ENCODE measurements at places on chromosomes 1 and 21.
A peak's percentile ranks its signal among the peaks of the same experiment; 100 is the strongest.

- no peak for DNase-seq
Observed at GRCh38 chr21:31778546-31778945, 46.6 kb upstream of the SCAF4 start.

DNA sequence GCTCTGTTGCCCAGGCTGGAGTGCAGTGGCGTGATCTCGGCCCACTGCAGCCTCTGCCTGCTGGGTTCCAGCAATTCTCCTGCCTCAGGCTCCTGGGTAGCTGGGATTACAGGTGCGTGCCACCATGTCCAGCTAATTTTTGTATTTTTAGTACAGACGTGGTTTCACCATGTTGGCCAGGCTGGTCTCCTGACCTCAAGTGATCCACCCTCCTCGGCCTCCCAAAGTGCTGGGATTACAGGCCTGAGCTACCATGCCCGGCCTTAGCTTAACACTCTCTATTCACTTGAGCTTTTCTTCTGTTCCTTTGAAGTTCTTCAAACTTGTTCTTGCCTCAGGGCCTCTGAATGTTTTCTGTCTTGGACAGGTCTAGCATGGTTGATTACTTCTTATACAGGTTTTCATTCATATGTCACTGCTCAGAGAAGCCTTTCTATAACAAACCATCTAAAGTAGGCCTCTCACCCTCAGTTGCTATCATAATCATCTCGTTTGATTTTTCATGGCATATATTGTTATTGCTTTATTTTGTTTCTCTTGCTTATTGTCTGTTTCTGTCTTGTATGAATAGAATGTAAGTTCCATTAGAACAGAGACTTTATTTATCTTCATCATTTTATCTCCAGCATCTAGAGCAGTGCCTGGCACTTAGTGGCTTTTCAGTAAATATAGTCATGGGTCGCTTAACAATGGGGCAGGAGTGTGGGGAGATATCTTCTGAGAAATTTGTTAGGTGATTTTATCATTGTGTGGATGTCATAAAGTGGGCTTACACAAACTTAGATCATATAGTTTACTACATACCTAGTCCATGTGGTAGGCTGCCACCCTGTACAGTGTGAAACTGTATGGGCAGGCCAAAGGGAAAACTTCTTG lies 12.1 kb downstream of the OSBPL9 start:
- no peak for DNase-seq

DNA sequence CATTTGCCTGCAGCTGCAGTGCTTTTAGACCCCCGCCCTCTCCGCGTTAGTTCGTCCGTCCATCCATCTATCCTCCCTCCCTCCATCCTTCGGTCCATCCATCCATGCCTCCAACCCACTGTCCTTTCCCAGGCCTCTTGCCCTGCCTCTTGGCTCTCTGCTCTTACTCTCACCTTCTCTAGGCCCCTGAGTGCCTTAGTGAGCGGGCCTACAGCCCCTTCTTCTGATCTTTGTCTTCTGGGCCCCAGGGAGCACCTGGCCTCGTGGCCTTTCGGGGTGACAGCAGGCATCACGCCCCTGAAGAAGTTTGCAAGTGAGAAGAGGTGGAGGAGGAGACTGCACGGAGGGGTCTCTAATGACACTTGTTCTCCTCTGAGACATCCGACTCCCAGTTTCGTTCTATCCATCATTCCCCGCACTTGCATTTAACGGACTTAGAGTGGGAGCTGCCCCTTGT lies 842 bp downstream of the ATXN7L2 start:
- DNase-seq, result no peak

GRCh38 chr1:228687587-228687986 lies 47.7 kb upstream of the RHOU start:
- DNase-seq, result no peak

- DNase-seq, result no peak
Observed at GRCh38 chr21:33394260-33394659, 9.0 kb upstream of the IFNGR2 start.

DNA sequence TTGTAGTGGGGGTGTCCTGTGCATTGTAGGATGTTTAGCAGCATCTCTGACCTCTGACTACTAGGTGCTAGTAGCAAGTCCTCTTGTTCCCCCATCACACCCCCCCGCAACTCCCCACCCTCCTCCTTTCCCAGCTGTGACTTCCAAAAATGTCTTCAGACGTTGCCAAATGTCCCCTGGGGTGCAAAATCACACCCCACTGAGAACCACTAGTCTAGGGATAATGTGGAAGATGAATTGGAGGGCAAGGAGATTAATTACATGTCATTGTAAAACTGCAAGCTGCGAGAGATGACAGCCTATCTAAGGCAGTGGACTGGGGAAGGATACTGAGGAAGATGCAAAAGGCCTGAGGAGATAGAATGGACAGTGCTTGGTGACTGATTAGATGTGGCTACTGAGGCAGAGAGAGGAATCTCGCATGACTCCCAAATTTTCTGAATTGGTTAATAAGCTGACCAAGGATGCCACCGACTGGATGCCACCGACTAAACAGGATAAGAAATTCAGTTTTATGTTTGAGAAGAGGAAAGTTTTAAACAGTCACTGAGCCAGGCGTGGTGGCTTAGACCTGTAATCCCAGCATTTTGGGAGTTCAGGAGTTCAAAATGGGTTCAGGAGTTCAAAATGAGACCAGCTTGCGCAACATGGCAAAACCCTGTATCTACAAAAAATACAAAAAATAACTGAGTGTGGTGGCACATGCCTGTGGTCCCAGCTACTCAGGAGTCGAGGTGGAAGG lies 3.1 kb upstream of the JAK1 start:
- DNase-seq, result no peak

DNA sequence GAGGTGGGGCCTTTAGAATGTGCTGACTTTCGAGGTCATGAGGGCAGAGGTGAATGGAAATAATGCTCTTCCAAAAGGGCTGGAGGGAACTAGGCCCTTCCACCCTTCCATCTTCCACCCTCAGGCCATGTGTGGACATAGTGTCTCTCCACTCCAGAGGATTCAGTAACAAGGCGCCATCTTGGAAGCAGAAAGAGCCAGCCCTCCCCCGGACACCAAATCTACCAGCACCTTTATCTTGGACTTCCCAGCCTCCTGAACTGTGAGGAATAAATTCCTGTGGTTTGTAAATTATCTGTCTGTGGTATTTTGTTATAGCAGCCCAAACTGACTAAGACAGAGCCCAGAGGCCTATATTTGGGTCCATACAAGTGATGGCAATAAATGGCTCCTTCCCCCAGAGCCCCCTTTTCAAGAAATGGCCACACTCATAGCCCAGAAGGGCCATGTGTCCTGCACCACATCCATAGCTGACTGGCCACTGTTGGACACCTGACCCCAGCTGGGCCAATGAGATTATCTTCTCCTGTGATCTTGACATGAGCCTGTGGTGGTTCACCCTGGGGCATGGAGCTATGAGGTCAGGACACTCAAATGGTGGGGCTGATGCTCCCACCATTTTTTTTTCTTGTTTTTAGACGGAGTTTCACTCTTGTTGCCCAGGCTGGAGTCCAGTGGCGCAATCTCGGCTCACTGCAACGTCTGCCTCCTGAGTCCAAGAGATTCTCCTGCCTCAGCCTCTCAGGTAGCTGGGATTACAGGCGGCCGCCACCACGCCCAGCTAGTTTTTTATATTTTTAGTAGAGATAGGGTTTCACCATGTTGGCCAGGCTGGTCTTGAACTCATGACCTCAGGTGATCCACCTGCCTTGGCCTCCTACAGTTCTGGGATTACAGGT lies 114.9 kb downstream of the RRAGC start:
- no peak for DNase-seq

- peak; percentile 28 for DNase-seq
Observed at GRCh38 chr1:32273391-32274208, 18.3 kb upstream of the HDAC1 start.

- peak; percentile 67 for DNase-seq
Observed at GRCh38 chr1:19435851-19436455, 49.4 kb downstream of the CAPZB start.

- no peak for DNase-seq
Observed at GRCh38 chr1:197632651-197633050, 142.6 kb downstream of the DENND1B start.

DNA sequence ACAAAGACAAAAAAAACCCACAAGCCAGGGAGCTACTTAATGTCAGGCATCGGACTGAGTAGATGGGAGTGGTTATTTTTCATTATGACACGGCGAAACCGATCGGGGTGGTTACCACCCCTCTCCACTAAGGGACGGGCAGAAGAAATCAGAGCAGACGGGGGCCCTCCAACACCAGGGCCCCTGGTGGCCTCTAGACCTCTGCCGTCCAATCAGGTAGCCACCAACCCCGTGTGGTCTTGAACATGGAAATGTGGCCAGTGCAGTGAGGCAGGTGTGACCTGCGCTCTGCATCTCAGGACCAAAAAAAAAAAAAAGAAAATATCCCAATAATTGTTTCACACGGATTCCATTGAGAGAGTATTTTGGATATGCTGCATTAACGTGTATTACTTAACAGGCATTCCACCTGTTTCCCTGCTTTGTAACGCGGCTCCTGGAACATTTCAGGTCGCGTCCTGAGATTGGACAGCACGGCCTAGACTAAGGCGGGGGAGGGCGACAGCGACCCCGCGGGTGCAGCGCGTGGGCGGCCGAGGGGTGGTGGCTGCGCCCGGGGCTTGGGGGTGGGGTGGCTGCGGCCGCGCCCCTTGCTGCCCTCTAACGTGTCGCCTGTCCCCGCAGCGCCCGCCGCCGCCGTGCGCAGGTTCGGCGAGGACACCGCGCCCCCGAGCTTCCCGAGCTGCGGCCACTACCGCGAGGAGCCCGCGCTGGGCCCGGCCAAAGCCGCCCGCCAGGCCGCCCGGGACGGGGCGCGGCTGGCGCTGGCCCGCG lies 48.3 kb downstream of the SIM2 start:
- peak; percentile 19 for DNase-seq

- no peak for DNase-seq
Observed at GRCh38 chr1:154856049-154856448, 14.0 kb downstream of the KCNN3 start.

- DNase-seq, result no peak
Observed at GRCh38 chr1:239387304-239388158, 1.2 kb downstream of the CHRM3 start.

- peak; percentile 97 for DNase-seq
Observed at GRCh38 chr1:192489748-192490147, 85.8 kb upstream of the RGS1 start.

DNA sequence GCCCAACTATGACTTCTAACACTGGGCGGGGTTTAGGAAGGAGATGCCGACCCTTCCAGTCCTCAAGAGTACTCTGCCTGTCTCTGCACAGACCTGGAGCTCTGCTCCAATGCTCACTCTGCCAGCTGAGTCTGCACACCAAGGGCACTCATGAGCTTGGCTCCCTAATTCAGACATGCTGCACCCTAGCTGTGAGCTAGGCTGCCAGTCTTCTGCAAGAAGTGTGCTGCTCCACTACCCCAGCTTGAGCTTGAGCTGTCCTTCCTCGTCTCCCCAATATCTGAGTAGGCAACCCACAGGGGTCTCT lies 13.2 kb downstream of the TP53BP2 start:
- DNase-seq, result no peak

DNA sequence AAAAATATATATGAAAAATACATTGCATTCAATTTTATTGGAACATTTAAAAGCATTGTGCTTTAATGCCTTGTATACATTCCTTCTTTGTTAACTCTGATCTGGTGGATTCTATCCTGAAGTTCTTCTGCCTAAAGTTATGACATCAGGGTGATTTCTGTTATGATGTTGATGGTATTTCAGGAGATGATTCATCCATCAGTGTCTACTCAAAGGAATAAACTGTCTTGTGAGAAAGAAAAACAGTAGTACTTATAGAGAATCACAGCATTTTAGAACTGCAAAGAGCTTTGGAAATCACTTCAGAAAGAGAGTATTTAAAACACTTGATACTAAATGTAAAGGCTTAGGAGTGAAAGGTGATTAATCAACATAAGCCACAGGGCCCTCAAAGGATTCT lies 155.7 kb downstream of the PTPRC start:
- DNase-seq, result peak; percentile 66

DNA sequence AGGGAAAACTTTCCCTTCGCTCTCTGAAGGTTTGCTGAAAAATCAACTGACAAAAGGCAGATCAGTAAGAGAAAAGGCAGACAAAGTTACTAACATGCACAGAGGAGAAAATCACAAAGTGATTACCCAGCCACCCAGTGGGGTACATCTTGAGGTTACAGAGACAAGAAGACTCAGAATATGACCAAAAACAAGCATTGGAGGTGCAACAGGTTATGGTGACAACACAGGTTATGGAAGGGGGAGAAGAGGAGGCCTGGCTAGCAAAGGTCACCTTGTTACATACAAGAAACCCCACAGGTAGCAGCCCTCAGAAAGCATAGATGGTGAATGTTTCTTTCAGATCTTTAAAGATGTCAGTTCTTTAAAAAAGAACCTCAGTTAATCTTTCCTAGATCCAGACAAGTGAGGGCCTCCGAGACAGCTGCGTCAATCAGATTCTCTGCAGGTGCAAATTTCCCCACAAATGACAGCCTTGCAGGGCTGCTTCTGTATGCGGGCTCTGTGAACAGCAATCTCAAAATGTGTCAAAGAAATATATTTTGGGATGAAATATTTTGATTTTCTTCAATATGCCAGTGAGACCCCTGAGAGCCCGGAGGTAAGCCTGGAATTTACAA lies 207.6 kb upstream of the RAB4A start:
- DNase-seq, result no peak
